Stimulated activated CD4-positive, alpha-beta T cell treated with anti-CD3 and anti-CD28 coated beads, TNF-alpha, amount 100 ng/mL, for 1 hour (primary cell): ENCODE measurements at places on chromosomes 16 and 17.

DNA sequence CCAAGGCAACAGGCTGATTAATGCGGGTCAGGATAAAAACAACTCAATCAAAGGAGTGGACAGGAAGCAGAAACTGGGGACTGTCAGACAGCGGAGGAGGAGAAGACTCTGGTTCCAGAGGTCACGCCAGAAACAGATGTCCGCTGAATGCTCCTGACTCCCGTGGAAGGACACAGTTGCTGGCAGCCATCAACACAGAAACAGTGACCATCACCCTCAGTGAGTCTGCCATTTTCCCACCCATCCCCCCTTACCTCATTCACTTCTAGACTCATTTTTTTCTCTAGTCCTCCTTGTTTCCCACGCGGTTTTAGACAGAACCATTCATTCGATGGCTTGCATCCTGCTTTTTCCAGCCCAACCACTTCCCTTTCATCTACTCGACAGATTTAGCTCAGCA lies 40.9 kb downstream of the DHRS7C start:
- DNase-seq, result no peak

DNA sequence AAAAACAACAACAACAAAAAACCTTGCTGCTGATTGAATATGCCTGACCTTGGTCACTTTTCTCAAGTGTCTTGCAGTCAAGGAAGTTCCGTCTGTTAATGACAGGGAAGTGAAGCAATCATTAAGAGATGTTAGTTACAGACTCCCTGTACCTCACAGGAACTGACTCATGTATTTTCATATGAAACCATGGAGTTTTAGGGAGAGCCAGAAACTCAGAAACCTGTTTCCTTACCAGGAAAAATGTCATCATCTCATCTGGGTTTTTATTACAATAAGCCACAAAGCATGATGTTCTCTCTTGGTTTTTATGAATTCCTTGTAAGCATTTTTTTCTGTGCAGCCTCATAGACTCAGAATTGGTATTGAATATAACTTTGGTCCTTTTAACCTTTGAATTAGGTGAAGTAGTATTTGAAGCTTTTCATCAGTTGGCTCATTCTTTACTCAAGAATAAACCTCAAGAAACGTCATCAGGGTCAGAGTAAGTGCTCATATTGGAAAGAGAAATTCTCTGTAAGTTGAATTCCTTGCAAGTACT lies 10.3 kb downstream of the LYRM1 start:
- no peak for DNase-seq

GRCh38 chr17:57466521-57466920 lies 210.2 kb downstream of the MSI2 start:
- DNase-seq, result no peak

DNA sequence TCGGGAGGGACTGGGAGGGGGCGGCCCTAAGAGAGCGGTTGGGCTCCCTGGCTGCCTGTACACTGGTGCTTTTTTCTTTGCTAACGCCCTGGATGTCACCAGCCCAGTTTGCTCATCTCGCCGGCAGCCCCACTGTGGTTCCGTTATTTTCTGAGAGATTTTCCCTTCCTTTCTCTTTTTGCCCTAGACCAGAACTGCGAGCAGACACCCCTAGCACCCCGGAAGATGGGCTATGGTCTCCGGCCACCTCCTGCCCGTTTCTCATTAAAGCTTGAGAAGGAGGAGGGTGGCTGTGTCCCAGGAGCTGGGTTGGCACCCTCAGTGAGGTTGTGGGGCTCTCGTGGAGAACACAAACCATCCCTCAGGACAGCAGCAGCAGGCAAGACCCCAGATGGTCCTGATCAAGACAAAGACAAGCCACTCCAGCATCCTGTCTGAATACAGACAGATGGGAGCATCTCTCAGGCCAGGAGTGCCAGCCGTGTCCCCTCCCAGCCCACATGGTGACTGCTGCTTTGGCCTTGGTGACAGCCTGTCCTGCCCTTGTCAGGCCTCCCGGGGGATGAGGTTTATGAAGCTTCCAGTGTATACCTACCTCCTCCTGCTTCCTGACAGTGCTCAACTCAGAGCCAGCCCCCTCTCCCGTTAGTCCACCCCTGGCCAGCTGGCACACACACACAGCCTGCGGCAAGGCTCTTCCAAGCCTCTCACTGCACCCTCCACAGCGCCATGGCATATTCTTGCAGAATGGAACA lies 77.2 kb downstream of the KCNJ12 start:
- DNase-seq, result no peak

DNA sequence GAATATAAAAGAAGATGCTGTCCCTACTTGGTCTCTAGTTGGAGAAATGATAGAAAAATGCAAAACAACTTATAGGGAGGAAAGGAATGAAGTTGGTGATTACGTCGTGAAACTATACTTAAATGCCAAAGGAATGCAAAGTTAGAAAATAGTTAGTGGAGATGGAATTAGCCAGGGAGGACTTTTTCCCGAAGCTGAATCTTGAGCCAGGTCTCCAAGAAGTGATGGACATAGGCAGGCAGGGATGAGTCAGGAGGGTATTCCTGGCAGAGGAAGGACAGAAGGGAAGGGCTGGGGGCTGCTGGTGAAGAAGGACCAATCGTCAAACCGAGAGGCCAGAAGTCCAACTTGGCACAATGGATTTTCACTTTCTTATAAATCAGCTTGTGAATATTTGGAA lies 1.8 kb downstream of the SNTB2 start:
- DNase-seq, result no peak

- DNase-seq, result no peak
Measured at GRCh38 chr17:34479371-34479770, 100.0 kb upstream of the TMEM132E start.

- no peak for DNase-seq
Measured at GRCh38 chr17:69969897-69970296, 105.1 kb upstream of the KCNJ16 start.

- no peak for DNase-seq
Measured at GRCh38 chr17:50155115-50155819, 4.8 kb upstream of the PPP1R9B start.

DNA sequence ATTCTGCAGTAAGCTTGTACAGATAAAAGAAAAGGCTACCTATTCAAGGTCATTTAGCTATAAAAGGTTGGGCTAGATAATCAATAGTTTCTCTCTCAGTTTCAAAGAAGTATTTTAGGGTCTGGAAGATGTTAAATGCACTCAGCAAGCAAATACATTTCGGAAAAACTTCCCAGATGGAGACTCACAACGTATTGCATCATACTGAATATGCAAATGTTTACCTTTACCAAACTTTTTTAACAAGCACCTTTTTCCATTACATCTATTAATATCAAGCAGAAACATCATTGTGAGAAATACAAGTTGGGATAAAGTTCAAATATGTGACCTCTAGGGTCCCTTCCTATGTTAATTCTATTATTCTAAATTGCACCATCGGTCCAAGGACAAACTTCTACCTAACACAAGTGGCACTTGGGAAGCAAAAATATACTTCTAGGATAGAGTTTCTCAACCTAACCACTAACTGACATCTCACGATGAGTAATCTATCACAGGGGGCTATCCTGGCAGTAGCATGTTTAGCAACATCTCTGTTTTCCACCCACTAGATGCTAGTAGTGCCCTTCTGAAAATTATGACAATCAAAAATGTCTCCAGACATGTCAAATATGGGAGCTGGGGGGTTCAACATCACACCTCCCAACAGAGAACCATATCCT lies 14.5 kb downstream of the KANSL1 start:
- no peak for DNase-seq

DNA sequence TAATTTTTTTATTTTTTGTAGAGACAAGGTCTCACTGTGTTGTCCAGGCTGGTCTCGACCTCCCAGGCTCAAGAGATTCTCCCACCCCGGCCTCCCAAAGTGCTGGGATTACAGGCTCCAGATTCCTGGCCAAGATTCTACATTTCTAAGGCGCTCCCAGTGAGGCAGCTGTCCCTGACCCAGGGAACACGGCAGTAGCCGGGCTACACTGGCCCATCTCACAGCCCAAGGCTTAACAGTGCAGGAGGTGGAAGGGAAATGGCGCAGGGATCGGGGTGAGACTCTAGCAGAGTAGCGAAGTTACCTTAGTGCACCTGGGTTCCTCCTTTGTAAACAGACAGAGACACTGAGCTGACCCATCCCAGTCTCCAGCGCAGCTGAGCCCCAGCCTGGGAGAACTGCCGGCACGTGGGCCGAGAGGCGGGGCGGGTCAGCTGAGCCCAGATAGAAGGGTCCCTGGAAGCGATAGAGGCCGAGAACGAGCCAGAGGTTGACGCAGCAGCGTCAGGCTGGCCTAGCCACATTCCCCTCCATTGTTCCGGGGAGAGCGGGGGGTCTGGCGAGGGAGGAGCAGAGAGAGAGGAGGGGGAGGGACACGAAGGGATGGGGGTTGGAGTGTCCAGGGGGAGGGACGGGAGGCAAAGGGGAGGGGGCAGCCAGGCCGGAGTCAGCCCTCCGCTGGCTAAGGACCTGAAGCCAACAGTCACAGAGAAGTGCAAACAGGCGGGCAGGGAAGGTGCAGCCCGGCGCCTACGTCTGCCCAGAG lies 2.5 kb downstream of the CARHSP1 start:
- no peak for DNase-seq

DNA sequence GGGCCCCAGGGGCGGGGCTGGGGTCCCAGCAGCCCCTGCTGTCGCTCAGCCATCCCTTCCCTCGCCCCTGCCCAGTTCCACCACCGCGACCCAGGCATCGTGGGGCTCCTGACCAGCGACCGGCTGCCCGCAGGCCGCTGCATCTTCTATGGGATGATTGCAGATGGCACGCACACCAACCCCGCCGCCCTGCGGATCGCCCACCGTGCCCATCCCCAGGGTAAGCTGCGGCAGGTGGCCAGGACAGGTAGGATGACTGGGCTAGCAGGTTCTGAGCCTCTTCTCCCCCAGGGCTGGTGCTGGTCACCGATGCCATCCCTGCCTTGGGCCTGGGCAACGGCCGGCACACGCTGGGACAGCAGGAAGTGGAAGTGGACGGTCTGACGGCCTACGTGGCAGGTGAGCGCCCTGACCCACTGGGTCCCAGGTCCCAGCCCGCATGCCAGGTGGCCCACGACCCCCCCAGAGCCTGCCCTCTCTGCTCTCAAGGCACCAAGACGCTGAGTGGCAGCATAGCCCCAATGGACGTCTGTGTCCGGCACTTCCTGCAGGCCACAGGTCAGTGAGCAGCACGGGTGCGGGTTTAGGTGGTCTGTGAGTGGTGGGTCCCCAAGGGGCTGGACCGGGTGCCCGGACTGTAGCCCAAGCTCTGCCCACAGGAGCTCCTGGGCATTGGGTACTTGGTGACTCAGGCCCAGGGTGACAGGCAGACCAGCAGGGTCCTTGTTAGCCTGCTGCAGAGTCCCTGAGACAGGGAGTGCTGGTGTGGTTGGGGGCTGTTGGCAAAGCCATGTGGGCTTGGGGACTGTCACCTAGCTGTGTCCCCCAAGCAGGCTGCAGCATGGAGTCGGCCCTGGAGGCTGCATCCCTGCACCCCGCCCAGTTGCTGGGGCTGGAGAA lies 2.8 kb downstream of the CEMP1 start:
- DNase-seq, result no peak
